ENCODE measurements at places on chromosomes 2 and 18.

GRCh38 chr2:168120730-168121129 is 126.7 kb downstream of the STK39 start:
- no peak for DNase-seq

DNA sequence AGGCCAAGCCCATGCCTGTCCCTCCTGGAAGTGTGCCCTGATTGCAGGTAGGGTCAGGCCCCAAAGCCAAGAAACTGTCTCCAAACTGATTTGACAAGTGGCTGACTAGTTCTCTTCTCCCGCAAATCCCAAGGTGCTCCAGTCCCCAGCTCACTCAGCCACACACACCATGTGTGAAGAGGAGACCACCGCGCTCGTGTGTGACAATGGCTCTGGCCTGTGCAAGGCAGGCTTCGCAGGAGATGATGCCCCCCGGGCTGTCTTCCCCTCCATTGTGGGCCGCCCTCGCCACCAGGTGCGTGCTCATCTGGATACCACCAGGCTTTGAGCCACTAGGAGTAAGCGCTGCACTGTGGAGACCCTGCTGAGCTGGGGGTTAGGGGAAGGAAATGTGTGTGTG is 8.3 kb downstream of the ACTG2 start:
- no peak for DNase-seq

- DNase-seq = no peak
Observed at GRCh38 chr2:142936629-142937028, 59.2 kb downstream of the KYNU start.

DNA sequence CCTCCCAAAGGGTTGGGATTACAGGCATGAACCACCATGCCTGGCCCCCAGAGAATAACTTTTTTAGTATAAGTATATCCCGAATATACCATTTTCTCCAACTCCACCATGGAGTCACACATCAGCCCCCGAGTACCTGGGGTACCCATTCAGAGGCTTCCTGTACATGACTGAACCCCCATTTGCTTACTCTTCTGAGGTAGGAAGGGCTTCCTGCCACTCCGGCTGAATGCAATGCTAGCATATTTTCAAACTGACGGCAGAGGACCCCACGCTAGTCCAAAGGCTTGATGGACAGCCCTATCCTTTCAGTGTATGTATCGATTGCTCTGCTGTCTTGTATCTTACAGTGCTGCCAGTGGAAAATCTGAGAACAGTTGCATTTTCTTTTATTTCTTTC is 220.6 kb upstream of the SH3BP4 start:
- DNase-seq = no peak

GRCh38 chr2:11315074-11315705 is 29.2 kb downstream of the ROCK2 start:
- DNase-seq = no peak

DNA sequence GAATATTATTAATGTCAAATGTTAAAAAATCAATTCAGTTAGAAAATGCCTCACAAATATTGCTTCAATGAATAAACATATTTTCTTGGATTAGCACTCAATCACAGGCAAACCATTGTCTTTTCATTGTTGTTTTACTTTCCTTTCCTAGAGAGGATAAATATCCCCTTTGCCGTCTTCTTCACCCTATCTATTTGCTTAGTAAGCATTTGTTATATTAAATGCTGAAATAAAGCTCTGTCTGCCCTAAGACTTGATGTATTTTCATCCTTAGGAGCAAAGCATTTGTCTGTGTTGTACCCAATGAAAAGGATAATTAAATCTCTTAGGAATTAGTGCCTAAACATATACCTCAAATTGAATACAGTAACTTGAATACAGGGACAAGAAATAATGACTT is 1071.2 kb upstream of the GYPC start:
- no peak for DNase-seq

DNA sequence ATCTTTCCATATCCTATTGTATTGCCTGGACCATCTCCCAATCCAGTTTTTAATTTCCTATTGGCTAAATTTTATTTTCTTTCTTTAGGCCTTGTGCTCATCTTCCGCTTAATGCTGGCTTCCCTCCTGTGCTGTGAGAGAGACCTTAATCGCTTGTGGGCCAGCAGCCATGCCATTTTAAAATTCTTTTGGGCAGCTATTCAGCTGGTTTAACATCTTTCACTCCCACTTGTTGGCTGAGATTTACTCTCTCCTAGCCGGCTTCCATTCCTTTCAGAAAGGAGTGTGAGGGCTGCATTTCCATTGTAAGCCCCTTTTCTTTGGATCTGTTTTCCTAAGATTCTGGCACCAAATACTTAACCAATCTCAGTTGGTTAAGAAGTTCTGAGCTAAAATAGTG is 140.9 kb upstream of the RASGRP3 start:
- no peak for DNase-seq

GRCh38 chr18:13868501-13869271 is 44.7 kb downstream of the MC5R start:
- no peak for DNase-seq

All from NCI-H526 (cell line).